Stromal cell of bone marrow (primary cell): ENCODE measurements at places on chromosomes 16 and 17.

- peak; percentile 2 for DNase-seq
Measured at GRCh38 chr17:67718325-67718941, 697 bp downstream of the NOL11 start.

DNA sequence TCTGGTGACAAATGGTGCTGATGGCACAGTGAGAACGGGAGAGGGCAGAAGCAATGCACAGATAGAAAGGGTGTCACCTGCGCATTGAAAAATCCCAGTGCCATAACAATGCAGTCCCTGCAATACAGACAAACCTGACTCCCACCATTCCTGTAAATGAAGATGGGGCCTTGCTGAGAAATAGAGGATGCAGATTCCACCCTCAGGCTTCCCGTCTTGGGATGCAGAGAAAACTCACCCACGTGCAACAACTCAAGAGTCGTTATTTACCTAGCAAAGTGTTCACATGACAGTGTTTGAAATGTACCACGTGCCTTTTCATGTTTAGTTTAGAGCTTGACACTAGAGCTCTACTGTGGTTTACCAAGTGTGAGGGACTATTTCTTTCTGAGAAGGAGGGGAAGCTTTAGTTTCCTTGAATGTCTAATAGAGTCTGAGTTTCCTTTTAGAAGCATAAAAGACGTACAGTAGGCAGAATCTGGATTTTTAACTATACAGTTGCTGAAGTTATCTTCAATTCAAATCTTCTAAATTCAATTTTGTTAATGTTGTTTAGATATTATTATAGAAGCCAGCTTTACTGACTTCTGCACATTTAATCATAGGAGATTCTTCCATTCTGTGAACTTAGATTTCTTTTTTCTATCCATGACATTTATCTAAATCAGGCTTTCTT is 35.6 kb downstream of the WWOX start:
- DNase-seq: no peak

- no peak for DNase-seq
Measured at GRCh38 chr17:11441004-11441403, 157.3 kb upstream of the DNAH9 start.

- DNase-seq: no peak
Measured at GRCh38 chr17:15918661-15919259, 26.2 kb upstream of the ADORA2B start.

DNA sequence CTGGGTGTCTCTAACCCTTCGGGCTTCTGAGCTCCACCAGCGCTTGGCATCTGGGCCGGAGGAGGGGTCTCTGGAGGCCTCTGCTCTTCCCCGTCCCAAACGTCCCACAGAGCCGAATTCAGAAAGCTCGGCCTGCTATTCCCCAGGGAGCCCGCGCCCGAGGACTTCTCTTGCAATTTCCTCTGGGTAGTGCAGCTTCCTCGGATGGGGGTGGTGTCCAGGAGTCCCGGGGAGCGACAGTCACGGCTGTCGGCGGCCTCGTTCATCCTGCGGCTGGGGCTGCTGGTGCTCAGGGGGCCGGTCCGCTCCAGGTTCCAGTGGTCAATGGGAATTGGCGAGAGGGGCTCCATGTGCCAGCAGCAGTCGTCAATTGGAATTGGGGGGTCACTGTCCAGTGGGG is 11.8 kb upstream of the NLRC3 start:
- DNase-seq: no peak

DNA sequence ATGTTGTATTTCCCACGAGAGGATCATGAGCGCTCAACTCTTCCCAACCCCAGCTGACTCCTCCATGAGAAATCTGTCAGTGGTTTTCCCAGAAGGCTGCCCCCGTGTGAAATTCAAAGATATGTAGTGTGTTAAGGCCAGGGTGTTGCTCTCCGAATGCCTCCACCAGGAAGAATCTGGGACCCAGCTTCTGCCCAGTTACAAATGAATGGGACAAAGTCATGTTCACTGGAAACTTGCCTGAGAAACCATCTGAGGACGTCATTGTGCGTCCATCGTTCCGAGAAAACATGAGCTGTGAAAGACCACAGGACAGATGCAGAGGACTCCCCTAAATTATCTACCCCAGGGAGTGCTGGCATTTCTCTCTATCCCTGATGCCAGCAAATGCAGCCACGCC is 86.0 kb downstream of the AIPL1 start:
- no peak for DNase-seq

GRCh38 chr17:37179893-37180292 is 195.9 kb upstream of the C17orf78 start:
- DNase-seq: no peak

- DNase-seq: no peak
Measured at GRCh38 chr17:40547785-40548478, 17.3 kb downstream of the CCR7 start.

GRCh38 chr16:179211-180092 is 807 bp upstream of the HBQ1 start:
- DNase-seq: no peak

DNA sequence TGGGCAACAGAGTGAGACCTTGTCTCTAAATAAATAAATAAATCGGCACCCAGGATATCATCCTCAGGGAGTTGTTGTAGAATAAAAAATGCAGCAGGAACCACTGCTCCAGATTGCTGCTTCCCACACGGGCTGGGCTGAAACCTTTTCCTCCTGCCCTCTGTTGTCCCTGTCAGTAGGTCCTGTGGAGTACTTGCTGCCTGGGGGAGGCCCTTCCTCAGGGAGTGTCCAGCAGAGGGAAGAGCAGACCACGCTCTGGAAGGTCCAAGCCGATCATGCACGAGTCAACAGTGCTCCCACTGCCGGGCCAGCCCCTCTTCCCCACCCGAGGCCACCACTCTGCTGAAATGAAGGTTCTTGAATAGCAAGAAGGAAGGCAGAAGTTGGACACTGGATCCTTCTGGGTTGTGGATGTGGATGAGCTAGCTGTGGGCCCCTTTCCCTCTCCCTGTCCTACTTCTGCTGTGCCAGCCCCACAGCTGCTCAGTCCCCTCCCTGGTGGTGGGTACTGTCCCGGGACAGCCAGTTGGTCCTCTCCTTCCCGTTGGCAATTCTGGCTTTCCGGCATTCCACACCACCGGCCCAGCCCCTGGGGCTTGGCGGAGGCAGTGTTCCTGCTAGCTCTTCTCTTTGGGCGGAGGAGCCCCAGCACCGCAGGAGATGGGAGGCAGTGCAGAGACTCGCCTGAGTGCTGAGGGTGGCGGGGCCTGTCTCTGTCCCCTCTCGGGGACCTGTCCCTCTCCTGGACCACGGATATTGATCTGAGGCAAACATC is 10.8 kb downstream of the CDK5R1 start:
- DNase-seq: no peak

DNA sequence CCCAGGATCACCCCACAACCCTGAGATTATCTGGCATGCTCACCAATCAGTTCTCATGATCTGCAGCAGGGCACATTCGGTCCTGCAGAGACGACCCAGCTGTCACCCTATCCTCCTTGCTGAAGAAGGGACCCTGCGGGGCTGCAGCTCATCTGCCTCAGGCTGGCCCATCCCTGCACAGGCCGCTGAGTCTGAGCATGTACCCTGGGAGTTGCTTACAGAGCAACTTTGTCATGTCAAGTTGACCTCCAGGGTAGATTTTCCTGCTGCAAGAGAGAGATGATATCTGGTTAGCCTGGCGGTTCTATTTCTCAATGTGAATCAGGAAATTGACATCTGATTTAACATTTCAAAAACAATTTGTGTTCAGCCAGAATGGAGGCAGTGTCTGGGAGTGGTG is 36.0 kb upstream of the ADCY9 start:
- no peak for DNase-seq

DNA sequence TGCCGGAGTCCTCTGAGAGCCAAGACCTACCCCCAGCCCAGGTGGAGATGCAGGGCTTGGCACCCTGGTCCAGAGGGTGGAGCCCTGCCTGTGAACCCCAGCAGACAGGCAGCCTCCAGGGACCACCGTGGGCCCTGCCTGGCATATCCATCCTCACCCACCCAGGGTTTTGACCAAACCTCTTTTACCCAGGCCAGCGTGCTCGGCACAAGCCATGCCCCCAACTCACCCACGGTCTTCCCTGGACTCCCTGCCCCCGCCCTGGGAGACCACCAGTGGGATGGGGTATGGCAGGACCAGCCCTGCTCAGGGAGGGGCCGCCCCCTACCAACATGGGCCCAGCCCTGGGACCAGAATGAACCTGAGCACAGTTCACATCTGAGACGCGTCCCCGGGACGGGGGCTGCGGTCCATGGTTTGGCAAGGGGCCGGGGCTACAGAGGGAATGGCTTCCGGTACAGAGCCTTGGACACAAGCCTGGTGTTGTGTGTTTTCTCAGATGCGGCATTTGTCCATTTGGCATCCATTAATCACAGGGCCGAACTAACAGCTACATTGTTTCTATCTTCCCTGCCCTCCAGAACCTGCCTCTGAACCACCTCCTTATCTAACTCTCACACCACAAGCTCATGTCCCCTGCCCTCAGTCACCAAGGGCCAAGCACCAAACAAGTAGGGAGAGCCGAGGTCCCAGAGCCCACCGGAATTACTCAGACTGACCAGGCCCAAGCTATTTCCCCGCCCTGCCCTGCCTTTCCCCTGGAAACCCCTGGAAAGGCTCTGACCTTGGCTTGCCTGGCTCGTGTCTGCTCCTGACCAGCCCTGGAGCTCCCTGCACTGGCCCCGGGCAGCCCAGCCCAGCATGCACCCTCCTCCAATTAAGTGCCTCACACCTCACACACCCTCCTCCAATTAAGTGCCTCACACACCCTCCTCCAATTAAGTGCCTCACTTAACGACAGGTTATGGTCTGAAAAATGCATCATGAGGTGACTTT is 14.1 kb downstream of the HS3ST6 start:
- DNase-seq: no peak

DNA sequence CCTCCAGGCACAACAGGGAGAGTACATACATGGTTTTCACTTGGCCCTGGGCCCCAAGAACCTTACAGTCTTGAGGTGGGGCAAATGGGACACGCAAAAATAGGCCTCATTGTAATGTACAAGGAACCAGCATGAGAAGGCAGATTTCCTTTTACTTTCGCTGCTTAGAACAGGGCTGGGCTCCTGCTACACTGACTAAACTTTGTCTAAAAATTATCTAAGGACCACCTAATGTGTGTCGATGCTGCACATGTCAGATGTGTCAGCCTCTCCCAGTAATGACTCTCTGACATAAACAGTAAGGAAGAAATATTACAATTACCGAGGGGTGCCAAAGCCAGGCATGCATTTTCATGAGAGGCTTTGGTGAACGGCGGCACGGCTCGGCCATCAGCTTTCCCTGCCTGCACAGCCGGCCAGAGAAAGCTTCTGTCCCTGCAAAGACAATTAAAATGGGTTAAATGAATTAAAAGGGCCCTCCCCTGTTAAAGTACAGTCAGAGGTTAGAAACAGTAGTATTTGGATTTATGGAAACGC is 224.2 kb upstream of the IRX3 start:
- DNase-seq: no peak

DNA sequence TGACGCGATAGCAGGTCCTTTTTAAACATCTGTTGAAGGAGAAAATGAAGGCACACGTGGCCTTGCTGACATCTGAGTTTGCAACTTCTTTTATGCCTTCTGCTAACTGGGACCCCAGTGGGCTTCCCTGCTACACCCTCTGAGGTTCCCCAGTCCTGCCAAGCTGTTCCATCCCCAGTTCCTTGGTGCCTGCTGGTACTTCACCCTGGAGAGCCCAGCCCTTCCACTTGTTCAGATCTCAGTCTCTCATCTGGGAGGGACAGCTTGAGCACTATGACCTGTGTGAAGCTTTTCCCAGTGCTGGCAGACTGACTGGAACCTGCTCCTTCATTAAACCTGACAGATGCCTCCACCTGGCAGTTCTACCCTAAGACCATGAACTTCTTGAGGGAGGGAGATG is 95.5 kb downstream of the WWOX start:
- DNase-seq: no peak

- no peak for DNase-seq
Measured at GRCh38 chr17:13776027-13776551, 174.4 kb upstream of the HS3ST3A1 start.
